H1 (cell line): ENCODE measurements at places on chromosomes 5 and 9. TPM values are rescaled to one million over a fixed set of nuclear protein-coding genes. Genes with fewer than 3 reads are reported as not detected.

SLC36A3 gene
- not detected in 2 replicates for total RNA-seq

SPINK7 gene
- total RNA-seq = not detected in 2 replicates

CD74 gene
- total RNA-seq = 45.9 and 48.6 TPM in 2 replicates

NR5A1 gene
- 0.42 and 0.58 TPM in 2 replicates for total RNA-seq

WWC1 gene
- 41.1 and 42.7 TPM in 2 replicates for total RNA-seq

STKLD1 gene
- total RNA-seq = not detected in 2 replicates

GRCh38 chr5:15463231-15463980 is 36.6 kb upstream of the FBXL7 start:
- no peak overlapping the region for H3K4me3 ChIP-seq
- peak; percentile 52 for DNase-seq
- H3K36me3 ChIP-seq = no peaks in the 10 kb centered on the region

GRCh38 chr9:121055642-121056143 is 5.6 kb upstream of the C5 start:
- no peak for DNase-seq
- no peaks in the 10 kb centered on the region for H3K27me3 ChIP-seq
- H3K27ac ChIP-seq = no peak overlapping the region

- H3K36me3 ChIP-seq = no peaks in the 10 kb centered on the region
- DNase-seq = no peak
- no peaks in the 10 kb centered on the region for H3K4me1 ChIP-seq
- H3K27ac ChIP-seq = no peak overlapping the region
- no peaks in the 10 kb centered on the region for H3K27me3 ChIP-seq
- no peak overlapping the region for H3K4me3 ChIP-seq
Observed at GRCh38 chr9:26462751-26463150, 429.9 kb downstream of the CAAP1 start.

DNA sequence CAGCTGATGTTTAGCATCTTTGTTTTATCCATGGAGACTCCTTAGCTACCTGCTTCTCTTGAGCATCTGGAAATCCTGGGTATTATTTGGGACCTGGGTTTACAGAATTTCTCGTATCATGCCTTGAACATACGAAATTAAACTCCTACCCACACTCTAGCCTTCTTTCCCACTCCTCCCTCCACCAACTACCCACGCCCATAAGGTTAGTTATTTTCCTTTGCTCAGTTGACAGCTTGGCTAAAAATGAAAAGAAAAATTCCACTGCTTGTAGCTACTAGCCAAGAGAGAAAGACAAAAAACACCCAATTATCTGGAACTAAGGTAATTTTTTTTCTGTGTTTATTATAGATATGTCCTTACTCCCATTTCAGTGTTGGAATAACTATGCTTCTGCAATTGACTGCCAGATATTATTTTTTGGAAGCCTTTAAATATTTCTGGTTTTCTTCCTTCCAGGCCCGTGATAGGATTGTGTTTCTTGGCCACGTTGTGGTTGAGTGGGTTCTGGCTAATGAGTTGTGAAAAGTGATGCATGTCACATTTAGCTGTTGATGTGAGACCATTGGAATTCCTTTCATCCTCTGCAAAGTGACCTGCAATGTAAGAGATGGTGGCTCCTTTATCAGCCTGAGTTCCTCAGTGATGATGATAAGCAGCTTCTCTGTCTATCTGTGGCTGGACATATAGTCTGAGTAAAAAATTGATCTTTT is 308.1 kb downstream of the LRRC70 start:
- H3K27me3 ChIP-seq = no peaks in the 10 kb centered on the region
- no peak overlapping the region for H3K27ac ChIP-seq
- no peaks in the 10 kb centered on the region for H3K36me3 ChIP-seq
- H3K4me3 ChIP-seq = no peak overlapping the region

GRCh38 chr5:80569961-80570786 is at the start of gene ANKRD34B:
TSS of gene ANKRD34B (minus strand) at chr5:80570280. CDS start at chr5:80560019, 10,261 bp downstream.
- peak within 1 kb of the TSS; percentile 77 for H3K4me3 ChIP-seq
- peaks cover 31% of the 10 kb centered on the region for H3K27me3 ChIP-seq
- no peaks in the 10 kb centered on the region; the same call in 1 of the 2 replicates for H3K4me1 ChIP-seq
- no peaks in the 10 kb centered on the region for H3K36me3 ChIP-seq

DNA sequence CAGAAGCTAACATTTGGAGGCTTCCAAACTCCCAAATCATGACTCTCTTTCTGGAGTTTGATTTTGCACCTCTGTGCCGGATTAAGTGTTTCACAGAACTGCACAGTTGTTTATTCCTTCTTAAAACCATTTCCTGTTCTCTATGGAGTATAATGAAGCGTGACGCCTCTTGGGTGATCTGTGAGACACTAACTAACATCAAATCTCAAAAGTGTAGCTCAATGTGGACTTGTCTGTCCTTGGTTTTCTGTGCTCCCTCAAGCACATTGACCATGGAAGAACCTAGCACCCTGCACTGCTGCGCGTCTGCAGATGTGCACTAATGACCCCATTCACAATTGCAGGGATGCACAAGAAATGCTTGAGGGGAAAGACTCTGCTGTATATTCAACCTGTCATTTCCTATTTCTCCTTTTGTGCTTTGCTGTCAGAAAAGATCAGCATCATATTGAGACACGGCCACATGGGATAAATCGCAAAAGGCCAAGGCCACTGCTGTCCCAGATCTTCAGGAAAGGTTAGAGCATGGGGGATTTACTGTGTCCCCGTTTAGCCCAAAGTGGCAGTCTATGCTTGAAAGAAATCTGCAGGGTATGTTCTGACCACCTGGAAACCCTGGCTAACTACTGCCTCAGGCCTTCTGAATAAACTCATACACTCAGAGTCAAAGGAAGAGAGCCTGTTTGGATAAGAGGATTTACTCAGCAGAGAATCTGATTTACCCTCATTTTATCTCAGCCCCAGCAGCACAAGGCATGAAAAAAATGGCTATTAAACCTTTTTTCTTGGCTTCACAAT is 109.6 kb downstream of the BAAT start:
- no peak overlapping the region for H3K4me3 ChIP-seq
- DNase-seq = no peak
- H3K36me3 ChIP-seq = no peaks in the 10 kb centered on the region
- peaks cover 7% of the 10 kb centered on the region for H3K4me1 ChIP-seq
- H3K27me3 ChIP-seq = no peaks in the 10 kb centered on the region
- H3K27ac ChIP-seq = no peak overlapping the region

DNA sequence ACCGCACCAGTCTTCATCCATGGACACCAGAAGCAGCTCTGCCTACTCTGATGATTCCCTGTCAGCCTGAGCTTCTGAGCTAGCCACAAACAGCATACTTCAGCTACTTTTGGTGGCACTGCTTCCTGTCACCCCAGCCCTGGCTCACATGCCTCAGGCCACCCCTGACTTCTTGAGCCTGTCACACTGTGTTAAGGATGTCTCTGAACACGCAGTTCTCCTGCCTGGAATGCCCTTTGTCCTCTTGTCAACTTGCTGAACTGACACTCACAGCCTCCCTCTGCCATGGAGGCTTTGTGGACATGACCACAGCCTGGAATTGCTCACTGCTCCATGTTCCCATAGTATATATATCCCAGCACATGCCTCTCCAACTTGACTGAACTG is 7.2 kb downstream of the MACROH2A1 start:
- no peak for DNase-seq
- H3K4me3 ChIP-seq = no peak overlapping the region
- H3K36me3 ChIP-seq = no peaks in the 10 kb centered on the region
- H3K27ac ChIP-seq = no peak overlapping the region
- peaks cover 7% of the 10 kb centered on the region for H3K4me1 ChIP-seq

DNA sequence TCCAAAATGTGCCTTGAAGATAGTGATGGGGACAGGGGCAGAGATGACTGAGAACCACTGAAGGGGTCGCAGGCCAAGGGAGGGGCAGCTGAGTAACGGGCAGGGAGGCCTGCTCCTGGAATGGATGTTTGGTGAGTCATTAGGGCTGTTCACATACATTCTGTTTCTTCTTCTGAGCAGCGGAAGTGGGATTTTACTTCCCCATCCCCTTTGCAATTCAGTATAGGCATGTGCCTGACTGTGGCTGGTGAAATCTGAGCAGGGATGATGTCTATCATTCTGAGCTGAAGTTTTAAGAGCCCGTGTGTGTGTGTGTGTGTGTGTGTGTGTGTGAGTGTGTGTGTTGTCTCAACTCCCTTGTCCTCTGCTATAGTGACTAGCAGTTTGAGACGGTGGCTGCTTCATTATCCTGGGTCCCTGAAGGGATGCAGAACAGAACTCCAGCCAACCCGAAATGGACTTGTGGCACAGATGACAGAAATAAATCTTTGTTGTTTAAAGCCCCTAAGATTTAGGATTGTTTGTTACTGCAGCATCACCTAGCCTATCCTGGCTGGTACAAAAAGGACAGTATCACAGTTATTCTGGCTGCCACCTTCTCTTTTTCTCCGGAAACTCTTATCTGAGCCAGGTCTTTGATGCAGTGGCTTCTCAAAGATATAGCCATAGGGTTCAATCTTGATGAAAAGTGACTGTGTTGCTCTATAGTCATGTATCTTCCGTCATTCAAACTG is 29.2 kb upstream of the TGFBI start:
- H3K27ac ChIP-seq = no peak overlapping the region
- no peak for DNase-seq
- no peak overlapping the region for H3K4me3 ChIP-seq

DNA sequence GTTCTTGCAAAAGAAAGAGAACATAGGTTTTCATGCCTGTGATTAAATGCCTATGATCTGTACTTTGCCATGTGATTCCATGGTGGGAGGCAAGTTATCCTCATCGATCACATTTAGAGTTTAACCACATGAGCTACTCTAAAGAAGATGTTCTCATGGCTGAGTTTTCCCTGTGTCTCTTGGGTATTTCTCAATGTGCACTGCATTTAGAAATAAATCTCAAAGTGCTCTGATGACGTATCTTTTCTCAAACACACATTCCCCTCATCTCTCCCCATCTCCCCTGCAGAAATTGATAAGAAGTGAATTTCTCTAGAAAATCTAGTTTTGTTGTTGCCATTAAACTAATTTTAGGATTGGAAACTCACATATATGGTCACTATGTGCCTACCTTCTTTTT is 282.2 kb downstream of the SEMA5A start:
- H3K27me3 ChIP-seq = no peaks in the 10 kb centered on the region
- no peak for DNase-seq
- H3K4me3 ChIP-seq = no peak overlapping the region
- H3K36me3 ChIP-seq = no peaks in the 10 kb centered on the region
- peaks cover 6% of the 10 kb centered on the region for H3K4me1 ChIP-seq

GRCh38 chr5:133917785-133918184 is 50.6 kb downstream of the C5orf15 start:
- no peak overlapping the region for H3K4me3 ChIP-seq
- H3K27ac ChIP-seq = no peak overlapping the region
- no peaks in the 10 kb centered on the region for H3K27me3 ChIP-seq
- no peaks in the 10 kb centered on the region for H3K36me3 ChIP-seq
- no peaks in the 10 kb centered on the region for H3K4me1 ChIP-seq

DNA sequence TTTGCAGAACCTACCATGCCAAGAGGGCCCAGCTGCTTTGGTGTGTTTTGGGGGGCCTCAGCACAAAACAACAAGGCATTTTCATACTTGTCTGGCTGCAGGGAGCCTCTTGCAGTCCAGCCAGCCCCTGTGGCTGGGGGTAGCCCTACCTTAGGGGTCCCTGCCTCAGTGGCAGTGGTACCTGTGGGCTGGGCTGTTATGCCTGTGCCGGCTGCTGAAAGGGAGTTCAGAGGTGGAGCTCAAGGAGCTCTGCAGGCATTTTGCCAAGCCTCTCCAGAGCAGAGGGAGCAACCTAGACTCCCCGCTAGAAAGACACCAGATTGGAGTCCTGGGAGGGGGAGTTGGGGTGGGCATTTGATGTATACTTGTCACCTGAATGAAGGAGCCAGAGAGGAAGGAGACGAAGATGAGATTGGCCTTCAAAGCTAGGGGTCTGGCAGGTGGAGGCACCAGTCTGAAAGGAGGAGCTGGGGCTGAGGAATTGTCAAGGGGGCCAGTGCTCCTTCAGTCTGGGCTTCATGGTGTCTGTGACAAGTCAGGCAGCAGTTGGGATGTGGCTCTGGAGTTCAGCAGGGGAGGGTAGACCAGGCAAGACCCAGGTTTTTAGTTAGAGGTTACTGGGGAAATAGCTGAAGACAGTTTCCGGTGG is 1.5 kb downstream of the SHROOM1 start:
- no peak overlapping the region for H3K27ac ChIP-seq
- no peak overlapping the region for H3K4me3 ChIP-seq

DNA sequence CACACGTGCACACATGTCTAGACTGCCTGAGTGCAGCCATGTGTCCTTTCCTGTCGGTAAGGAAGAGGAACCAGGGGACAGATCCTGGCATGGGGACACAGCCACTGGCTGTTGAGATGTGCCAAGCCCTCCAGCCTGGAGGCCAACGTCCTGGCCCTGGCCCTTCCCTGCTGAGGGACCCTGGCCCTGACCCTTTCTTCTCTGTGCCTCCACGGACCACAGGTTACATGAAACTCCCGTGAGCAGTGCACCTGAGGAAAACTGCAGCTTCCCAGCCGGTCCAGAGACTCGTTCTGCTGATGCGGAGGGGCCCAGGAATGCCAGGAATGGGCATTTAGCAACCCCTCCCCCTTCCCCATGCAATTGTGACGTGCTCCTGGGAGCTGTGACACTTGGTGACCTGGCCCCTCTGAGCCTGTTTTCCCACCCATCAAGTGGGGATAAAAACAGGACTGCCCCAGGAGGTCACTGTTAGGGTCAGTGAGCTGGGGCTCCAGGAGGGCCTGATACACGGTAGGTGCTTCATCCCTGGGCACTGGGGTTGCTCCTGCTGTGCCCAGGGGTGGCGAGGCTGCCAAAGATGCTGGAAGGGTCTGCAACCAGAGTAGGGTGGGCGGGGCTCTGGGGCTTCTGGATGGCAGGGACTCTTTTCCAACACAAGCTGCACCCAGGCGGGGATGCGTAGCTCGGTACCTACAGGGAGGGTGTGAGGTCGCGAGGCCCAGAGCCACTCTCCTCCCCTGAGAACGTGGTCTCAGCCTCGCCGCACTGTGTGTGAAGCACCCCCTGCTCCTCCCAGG is 151.5 kb downstream of the C9orf50 start:
- H3K27ac ChIP-seq = no peak overlapping the region
- H3K27me3 ChIP-seq = no peaks in the 10 kb centered on the region
- H3K36me3 ChIP-seq = no peaks in the 10 kb centered on the region
- no peak for DNase-seq
- peaks cover 15% of the 10 kb centered on the region for H3K4me1 ChIP-seq

DNA sequence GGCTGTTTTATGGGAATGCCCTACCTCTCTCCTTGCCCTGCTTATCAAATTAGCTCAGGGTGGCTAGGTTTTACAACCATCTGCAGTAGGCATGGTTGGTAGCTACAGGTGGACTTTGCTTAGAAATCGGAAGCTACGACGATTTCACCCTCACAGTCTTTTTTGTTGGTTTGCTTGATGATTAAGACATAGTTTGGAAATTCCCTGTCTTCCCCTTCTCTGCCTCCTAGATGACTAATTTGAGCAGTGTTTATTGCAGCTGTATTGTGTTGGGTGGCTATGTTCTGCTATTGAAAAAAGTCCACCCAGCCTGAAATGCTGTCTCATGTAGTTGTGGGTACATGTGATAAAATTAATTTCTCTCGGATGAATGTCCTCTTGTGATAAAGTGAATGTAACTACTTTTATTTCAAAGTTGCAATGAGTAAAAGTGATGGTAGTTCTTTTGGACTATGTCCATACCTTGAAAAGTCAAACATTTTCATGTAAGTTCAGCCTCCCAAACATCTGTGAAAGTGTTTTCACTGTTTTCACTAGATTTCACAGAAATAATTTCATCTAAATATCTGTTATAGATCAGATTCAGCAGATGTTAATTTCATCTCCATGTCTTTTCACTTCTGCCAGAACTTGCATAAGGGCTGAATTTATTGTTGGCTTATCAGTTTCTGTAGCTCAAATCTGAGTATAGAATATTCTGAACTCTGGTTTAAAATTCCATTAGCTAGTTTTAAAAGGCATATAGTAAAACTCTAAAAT is 37.3 kb upstream of the FYB1 start:
- DNase-seq = no peak
- H3K36me3 ChIP-seq = no peaks in the 10 kb centered on the region
- no peak overlapping the region for H3K4me3 ChIP-seq
- no peaks in the 10 kb centered on the region for H3K4me1 ChIP-seq

- H3K27me3 ChIP-seq = no peaks in the 10 kb centered on the region
- peak overlapping the region; percentile 92 for H3K4me3 ChIP-seq
Observed at GRCh38 chr5:10250806-10251276, 761 bp downstream of the CCT5 start.
